Left lung (tissue), 14 donors: ENCODE measurements at places on chromosomes 7 and 10. TPM values are rescaled to one million over a fixed set of nuclear protein-coding genes. Genes with fewer than 3 reads are reported as not detected.
A peak's percentile ranks its signal among the peaks of the same experiment; 100 is the strongest.

GRCh38 chr7:90764848-90765570 lies 168.9 kb downstream of the CDK14 start:
- no peak for DNase-seq

DNA sequence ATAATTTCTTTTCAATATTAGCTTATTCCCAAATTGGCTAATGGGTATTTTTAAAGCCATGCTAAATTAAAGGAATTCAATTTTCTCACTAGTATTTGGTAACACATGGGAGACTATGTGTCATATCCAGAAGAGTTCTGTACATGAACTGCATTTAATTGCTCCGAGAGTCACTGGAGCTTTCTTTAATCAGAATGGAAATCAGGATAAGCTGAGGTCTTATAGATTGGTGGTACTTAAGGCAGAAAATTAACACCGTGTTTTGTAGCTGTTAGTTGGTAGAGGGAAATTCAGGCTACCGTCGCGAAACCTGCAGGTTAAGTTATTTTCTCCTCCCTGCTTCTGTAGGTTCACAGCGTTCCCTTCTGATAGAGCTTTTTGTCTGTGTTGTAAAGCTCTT lies at the start of gene WEE2:
Gene WEE2, plus strand, starts transcription at position 3 of the 400 bp plus-strand sequence. CDS start 406 bp downstream, outside the sequence.
- DNase-seq: no peak

The ANKRD16 gene
- 11.9 TPM for polyA plus RNA-seq

- DNase-seq: no peak
Observed at GRCh38 chr7:130481898-130482297, 10.0 kb upstream of the MEST start.

- no peak for DNase-seq
Observed at GRCh38 chr10:49168831-49169500, 19.2 kb downstream of the TMEM273 start.

The FKBP6 gene
- not detected for polyA plus RNA-seq

DNA sequence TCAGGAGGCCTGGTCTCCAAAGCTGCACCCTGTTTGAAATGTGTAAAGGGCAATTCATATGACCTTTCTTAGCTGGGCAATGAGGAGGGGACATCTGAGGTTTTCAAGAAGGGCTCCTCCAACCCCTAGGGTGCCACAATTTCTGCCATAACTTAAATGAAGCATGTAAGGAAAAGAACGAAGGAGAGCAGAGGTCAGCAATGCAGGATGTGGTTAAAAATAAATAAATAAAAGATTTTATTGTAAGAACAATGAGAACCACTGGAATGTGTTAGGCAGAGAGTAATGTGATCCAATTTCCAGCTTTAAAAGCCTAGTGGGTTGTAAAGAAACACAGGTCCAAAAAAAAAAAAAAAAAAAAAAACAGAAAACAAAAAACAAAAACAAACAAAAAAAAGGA lies 673.1 kb downstream of the TNS3 start:
- DNase-seq: no peak

The LLCFC1 gene
- polyA plus RNA-seq: 0.77 TPM

DNA sequence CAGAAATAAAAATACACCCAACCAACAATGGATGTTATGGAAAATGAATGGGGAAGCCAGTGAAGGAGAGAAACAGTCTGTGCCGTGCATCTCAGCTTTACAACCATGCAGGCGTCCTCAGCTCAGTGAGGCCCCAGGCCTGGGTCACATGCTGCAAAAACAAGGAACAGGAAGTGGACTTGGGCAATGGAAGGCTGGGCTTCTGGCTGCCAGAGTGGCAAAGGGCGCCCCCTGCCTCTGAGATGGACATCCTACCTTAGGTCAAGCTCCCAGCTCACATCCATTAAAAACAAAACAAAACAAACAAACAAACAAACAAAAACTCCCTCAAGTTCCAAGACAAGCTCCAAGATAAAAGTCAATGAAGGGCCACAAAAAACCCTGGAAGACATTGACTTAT lies 54.7 kb upstream of the AFAP1L2 start:
- DNase-seq: peak; percentile 76

The MMP21 gene
- polyA plus RNA-seq: 0.49 TPM

DNA sequence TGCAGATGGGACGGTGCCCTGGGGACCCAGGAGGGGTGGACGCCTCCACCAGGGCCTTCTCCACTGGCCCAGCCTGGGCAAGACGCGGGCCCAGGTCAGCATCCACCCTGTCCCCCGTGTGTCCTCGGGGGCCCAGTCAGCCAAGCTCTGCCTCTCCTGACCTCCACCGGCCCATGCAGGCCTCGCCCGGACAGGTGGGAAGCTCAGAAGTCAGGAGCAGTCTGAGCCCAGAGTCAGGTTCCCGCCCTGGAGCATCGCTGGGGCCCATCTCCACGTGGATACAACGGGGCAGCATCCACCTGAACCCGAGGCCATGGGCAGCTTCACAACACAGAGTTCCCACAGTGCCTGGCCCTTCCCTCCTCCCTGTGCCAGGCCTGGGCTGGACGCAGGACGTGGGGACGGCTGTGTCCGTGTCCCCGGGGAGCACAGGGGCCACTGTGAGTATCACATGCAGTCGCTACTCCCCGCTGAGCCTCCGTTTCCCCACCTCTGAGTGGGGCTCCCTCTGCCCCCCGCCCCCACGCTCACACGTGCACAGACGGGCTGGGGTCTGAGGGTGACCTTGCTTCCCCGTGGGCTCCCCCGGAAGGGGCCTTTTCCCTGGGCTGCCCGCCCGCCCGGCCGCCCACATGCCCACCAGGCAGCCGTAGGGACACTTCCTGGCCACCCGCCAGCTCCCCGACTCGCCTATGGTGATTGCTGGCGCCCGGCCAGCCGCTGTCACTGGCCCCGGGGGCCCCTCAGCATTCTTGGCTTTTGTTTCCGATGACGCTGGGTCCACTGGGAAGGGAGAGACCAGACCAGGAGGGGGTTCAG lies 64.3 kb downstream of the PDGFA start:
- peak; percentile 77 for DNase-seq

DNA sequence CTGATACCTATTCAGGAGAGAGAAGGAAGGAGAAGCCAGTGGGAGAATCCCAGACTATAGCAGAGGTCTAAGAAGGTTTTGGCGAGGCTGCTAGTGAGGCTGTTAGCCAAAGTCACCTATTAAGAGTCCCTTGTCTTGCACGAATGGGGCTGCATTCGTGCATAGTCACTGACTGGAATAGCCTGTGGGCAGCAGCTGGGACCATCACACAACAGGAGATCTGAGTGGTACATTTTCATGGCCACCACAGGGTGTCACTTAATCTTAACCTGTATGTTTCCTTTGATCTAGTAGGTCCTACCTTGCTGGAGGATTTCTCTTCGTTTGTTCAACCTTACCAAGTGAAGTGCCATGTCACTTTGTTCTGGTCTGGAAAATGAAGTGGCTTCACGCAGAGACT lies 319.9 kb downstream of the BMPER start:
- DNase-seq: no peak

The SEMA3C gene
- polyA plus RNA-seq: 74.0 TPM

- DNase-seq: no peak
Observed at GRCh38 chr10:88849234-88849633, 2.4 kb downstream of the ANKRD22 start.

DNA sequence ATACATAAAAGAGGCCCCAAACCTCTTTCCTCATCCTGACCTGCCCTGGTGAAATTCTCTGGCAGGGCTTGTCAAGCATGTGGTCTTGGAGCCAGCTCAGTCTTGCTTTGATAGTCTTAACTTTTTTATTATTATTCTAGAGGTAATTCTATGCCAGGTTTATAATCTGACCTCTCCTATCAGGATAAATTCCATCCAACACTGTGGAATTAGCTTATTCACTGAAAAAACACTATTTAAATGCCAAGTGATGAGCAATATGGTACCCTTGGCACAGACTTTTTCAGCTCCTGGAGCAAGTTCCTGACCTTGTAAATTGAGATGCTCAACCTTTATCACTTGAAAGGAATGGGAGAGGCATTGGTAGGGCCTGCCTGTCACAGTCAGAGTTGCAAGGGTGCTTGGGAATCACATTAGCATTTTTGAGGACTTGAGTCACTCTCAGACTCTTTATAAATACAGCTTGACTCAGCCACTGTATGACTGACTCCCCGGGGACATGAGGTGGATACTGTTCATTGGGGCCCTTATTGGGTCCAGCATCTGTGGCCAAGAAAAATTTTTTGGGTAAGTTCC lies at the start of gene CPA4:
Gene CPA4, plus strand, starts transcription at position 480 of the 576 bp plus-strand sequence. Its CDS starts 20 bp downstream, at position 500.
- no peak for DNase-seq

DNA sequence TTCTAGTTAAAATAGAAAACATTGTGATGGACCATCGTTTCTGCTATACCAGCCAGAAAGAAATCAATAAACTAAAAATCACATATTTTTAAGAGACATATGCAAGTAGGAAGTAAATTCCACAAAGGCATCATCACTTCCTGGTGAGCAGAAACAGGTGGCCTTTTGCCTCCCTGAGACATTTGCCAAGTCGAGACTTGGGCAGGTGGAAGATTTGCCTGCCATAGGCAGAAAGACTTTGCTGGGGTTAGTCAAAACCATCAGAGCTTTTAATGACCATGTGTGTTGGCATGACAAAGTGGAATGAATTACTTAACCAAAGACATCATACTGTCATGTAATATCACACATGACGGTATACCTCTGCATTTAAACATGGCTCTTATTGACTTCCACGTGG lies 66.0 kb upstream of the FGL2 start:
- no peak for DNase-seq

DNA sequence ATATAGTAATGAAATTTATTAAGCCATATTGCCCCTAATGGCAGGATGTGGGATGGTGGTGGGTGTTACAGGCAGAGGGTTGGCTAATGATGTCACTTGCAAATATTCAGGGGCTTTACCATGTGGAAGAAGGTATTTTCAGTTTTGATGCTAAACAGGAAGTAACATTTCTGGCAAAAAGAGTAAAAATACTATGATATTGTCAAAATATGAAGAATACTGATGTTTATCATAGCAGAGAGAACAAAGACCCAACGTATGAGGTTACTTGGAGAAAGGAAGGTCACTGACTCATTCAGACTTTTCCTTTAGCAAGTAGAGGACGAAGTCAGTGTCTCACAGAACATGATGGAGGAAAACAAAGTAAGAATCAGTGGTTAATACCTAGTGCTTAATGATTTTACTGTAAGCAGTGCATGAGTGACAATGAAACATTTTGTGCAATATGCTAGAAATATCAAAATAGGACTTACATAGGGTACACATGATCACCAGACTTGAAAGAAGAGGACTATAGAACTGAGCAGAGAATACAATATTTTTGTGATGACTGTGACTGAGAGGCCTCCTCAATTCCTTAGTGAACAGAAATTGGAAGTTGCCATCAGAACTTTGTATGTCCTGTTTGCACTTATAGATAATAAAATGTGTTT lies 89.7 kb upstream of the STEAP4 start:
- DNase-seq: no peak

DNA sequence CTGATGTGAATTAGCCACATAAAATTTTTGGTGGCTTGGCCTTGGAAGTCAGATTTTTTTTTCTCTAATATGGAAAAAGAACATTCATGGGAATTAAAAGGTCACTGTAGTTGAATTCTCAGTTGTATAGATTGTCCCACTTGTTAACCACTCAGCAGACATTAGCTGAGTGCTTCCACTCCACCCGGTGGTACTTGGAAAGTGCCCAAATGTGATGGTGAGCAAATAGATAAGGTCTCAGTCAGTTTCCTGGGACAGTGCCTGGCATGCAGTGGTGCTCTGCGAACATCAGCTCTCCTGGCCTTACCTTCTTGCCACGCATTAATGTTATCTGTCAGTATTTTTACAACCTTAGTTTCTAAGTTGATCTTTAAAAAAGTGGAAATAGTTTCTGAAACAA lies 1.4 kb downstream of the ATP5F1C start:
- no peak for DNase-seq

The HEPACAM2 gene
- polyA plus RNA-seq: 1.0 TPM

GRCh38 chr7:17015598-17016031 lies 133.8 kb upstream of the AGR3 start:
- DNase-seq: no peak

The EBLN1 gene
- polyA plus RNA-seq: not detected

- no peak for DNase-seq
Observed at GRCh38 chr10:3173171-3173878, 743 bp upstream of the PITRM1 start.

- DNase-seq: no peak
Observed at GRCh38 chr7:155770241-155770640, 42.0 kb downstream of the SHH start.

- DNase-seq: peak; percentile 76
Observed at GRCh38 chr7:99380032-99380822, 5.7 kb downstream of the ARPC1B start.

The ATP6V0E2 gene
- polyA plus RNA-seq: 14.0 TPM

DNA sequence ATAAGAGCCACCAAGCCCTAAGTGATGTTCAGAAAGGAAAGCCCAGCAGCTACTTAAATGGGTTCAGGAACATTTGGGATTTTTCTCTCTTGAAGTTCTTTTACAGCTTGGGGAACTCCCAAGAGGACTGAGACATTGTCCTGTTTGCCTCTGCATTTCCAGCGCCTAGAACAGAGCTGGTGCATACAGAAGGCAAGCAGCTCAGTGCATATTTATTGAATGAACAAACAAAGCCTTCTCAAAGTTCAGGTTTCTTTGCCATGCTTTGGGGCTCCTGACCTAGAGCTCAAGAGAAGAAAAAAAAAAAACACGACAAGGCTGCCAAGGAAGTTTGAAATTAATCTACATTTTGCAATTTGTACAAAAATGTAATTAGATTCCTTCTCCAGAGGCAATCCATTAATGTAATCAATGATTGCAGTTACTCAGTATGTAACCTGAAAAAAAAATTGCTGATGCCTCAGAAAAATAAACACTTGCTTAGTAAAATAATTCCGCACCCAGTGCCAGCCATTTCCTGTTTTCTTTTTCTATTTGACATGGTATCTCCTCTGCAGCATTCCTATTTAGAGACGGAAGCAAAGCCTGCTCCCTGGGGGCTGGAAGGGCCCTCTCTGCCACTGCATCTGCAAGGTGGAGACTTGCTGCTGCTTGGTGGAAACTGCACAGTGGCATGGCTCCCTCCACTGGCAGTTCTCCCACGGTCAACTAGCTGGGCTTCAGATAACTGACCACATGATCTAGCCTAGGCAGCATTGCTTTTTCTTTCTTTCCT lies 157.3 kb downstream of the TMEM178B start:
- no peak for DNase-seq

The CUZD1 gene
- 1.9 TPM for polyA plus RNA-seq

DNA sequence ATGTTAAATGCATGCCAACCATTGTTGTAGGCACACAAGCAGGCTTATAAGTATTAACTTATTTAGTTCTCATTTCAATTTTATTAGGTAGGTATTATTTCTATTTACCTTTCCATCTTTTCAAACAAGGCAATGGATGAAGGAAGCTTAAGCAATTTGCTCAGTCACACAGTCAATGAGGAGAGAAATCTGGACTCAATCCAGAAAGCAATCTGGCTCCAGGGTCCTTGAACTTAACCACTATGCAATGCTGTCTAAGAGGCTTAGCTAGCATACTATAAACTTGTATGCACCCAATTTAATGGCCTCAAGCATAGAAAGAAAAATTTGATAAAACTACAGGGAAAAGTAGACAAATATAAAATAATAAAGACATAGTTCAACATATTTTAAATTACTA lies 88.6 kb downstream of the VWDE start:
- no peak for DNase-seq

The ADAMTS14 gene
- polyA plus RNA-seq: 7.2 TPM

DNA sequence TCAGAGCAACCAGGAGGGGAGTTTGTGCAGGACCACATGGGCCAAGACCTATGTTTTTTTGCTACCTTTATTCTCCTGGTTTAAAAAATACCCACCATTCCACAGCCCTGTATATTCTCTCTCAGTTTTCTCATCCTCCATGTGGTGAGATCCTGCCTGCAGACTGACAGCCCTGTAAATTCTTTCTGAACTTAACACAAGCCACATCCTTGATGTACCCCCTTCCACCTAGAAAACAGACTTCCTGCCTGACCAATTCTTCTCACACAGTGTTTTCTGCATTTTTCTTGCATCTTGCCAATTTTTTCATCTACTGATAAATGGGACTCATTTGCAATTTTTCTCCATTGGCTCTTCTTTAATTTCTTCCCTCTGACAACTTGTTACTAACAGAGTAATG lies 78.4 kb downstream of the INSYN2A start:
- DNase-seq: no peak
